ENCODE measurements at places on chromosomes 1 and 21.

DNA sequence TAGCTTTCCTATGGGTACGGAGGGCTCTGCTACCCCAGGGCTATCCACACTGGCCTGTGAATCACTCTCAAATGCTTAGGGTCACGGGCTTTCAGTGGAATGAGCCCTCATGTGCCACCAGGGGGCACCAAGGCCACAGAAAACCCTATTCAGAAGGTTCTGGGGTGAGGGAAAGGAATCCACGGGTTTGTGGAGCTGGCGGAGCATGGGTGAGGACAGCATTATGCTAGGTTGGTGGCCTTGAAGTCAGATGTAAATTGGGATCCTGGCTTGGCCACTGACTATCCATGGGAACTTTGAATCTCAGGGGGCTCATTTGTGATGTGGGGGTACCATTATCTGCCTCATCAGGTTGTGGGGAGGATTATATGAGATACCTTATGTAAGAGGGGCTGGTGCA is 5.1 kb upstream of the LAMTOR5 start:
- DNase-seq, result peak; percentile 52

GRCh38 chr1:47803815-47804501 is 193.2 kb downstream of the TRABD2B start:
- DNase-seq, result no peak

- no peak for DNase-seq
Measured at GRCh38 chr21:38363693-38364092, 106.9 kb downstream of the KCNJ15 start.

DNA sequence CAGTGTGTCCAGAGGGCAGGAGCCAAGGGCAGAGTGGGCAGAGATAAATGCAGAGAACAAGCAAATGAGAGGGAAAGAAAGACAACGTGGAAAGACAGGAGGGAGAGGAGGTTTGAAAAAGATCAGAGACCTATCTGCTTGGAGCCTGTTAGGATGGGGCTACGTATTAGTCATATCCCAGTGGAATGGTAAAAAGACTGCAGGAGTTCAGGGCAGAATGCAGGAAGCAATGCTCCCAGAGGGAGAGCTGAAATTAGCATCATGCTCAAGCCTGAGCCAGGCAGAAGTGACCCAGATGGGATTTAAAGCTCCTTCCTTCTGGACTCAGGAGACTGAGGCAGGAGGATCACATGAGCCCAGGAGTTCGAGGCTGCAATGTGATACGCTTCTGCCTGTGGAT is 261.3 kb upstream of the CHRM3 start:
- DNase-seq, result no peak

- DNase-seq, result peak; percentile 13
Measured at GRCh38 chr1:56644919-56645676, at the start of gene PRKAA2. PRKAA2 (plus strand) TSS chr1:56645314; CDS start chr1:56645388, 74 bp downstream.

DNA sequence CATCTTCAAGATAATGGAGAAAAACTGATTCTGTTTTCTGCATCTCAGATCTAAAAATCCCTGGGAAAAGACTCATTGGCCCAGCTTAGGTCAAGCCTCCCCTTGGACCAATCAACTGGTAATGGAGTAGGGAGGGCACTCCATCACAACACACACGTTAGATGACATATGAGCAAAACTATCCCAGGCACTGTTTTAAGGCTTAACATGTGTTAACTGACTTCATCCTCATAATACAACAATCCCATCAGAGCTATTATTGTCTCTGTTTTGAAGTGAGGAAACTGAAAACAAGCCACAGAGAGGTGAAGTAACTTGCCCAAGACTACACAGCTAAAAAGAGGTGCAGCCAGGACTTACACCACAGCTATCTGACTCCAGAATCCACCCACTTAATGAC is 14.7 kb upstream of the CITED4 start:
- no peak for DNase-seq

DNA sequence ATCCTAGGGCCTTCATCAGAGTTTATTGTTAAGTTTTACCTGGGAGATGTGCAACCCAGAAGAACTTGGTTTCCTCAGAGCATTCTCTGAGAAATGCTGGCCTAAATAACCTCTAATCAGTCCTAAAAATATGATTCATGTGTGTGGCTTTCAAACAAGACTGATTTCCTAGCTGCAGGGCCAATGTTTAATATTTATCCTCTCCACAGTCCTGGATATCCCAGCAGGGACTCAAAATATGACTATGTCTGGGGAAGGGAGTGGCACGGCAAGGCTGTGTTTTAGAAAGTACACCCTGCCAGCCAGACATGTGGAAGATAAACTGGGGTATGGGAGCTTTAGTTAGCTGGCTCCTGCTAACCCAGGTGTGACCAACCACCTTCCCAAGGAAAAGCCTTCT is 26.3 kb downstream of the PLPP3 start:
- no peak for DNase-seq

- no peak for DNase-seq
Measured at GRCh38 chr1:185412385-185413087, 95.5 kb upstream of the IVNS1ABP start.

DNA sequence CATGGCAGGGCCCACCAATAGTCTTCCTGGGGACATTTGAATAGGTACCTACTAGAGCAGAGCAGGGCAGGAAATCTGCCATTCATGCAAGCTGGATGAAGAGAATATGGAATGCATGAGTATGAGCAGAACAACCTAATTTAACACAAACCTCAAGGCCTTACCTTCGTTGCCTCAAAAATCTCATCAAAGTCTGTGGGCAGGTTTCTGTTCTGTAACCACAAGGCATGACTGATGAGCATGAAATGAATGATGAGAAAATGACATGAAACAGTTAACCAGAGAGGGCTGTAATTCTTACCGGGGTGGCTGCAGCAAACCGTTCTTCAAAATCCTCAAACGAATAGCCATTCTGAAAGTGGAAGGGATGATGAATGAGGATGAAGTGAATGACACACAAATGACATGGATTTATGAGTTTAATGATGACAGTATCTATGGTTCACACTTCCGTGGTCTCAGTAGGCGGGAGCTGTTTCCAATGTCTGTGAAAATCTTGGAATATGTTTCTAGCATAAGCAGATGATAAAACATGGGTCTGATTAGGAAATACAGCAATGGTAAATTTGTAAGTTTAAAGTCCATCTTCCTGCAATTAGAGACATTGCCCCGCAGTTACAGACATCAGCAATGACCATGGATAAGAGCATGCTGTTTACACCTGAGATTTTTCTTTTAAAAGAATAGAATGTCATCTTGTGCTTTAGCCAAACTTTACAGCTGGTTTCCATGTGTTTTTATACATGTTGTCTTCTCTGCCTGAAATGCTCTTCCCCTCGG is 67.6 kb upstream of the C8B start:
- DNase-seq, result no peak

DNA sequence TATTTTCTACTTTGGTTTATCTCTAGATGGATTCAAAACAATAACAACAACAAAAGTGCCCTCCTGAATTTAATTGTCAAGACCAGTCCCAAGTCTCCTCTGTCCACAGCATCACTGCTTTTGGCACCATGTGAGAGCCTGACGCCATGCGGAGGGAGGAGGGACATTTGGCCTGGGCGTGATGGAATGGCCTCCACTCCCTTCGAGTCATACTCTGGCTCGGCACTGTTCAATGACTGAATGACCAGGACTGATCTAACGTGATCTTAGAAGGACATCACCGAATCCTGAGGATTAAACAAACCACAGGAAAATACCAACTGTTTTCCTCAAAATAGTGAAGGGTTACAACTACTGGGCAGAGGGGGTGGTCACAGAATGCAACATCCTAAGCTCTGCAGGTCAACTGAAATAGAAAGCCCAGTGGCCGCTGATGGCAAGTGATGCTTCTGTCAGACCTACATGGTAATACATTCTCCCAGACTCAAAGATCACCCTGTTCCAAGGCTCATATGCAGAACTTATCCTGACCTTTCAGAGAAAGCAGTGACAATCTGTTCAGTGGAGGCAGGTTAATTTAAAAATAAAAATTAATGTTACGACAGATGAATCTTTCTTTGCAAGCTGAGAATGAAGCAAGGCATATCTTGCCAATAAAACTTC is 19.1 kb downstream of the SRSF4 start:
- DNase-seq, result no peak

- no peak for DNase-seq
Measured at GRCh38 chr1:55519937-55520683, 304.9 kb upstream of the USP24 start.

DNA sequence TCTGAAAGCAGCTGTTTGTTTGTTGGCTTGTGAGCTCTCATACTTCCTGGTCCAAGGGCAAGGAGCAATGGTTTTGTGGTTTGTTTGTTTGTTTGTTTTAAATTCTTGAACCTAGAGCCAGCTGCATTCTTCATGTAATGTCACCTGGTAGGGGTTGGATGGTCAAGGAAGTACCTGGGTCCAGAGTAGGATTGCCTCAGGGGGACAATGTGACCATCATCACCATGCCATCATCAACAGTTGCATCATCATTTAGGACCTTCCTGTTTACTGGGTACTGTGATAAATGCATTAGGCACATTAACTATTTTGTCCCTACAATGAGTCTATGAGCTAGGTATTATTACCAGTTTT is 14.7 kb upstream of the MYOG start:
- DNase-seq, result no peak

DNA sequence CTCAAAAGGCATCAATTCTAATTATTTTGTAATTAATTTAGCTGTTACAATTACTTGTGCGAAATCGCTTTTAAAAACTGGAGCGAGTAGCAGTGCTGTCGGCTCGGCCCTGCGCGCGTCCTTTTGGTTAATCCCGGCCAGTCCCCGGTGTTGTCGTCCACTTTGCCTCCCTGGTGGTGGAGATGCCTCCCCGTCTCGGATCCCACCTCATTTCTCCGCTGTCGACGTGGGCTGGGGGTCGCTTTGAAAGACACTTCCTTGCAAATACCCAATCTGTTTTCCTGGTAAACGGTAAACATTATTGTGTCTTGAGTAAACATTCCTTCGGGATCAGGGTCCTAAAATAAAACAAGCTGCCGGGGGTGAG is 3.7 kb downstream of the FOXD3 start:
- DNase-seq, result no peak

DNA sequence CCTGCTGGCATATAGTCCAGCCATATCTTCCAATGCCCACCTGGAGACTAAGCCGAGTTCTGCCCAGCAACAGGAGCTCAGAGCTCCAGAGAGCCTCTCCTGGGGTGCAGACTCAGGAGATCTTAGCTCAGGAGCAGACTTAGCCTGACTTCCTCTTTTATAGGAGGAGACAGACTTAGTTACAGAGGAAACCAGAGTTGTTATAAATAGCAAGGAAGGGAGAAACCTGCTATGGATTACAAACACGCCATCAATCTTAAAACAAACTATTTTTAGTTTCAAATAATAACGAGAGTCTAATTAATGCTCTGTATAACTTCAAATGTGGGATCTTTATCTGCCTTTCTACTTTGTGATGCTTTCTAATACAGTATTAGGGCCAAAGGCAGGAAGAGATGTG is 3.3 kb upstream of the KIF21B start:
- no peak for DNase-seq

GRCh38 chr1:76128096-76128495 is 53.5 kb downstream of the ST6GALNAC3 start:
- no peak for DNase-seq

DNA sequence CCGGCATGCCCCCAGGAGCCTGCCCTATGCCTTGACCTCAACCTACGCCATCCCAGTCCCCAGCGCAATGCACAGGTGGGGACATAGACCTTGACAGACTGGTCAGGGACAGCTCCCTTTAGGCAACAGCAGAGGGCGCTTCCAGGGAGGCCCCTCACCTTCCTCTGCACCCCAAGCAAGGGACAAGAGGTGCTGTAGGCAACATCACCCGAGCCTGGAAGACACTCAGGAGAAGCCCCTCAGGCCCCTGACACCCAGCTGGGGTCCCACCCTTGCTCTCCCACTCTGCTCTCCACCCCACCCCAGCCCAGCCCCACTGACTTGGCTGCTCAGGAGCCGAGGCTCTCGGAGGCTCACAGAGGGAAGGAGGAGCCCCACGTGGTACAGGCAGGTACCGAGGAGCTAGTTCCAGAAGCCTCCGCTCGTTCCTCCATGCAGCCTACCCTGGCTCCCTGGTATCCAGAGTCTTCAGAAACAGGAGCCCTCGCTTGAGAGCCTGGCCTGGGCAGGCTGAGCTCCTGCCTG is 2.4 kb upstream of the WNT3A start:
- no peak for DNase-seq

DNA sequence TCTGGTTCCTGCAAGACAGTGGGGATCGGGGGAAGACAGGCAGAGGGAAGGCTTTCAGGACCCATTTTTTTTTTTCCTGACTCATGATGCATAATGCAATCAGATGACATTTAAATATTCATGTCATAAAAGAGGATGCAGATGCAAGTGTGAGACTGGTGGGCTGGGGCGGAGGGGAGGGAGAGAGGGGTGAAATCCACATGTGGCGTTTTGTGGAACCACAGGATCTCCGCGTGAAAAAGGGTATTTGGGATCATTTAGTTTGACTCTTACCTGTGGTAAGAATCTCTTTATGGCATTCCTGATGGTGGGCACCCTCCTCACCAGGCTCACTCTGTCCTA is 249.3 kb upstream of the CSF3R start:
- DNase-seq, result no peak

- DNase-seq, result no peak
Measured at GRCh38 chr1:26838474-26839338, 12.2 kb downstream of the ZDHHC18 start.

- no peak for DNase-seq
Measured at GRCh38 chr1:151924691-151925587, 15.6 kb upstream of the THEM4 start.

GRCh38 chr1:24567792-24568388 is 12.0 kb downstream of the NCMAP start:
- DNase-seq, result no peak

GRCh38 chr1:65769636-65770035 is 23.1 kb upstream of the PDE4B start:
- DNase-seq, result no peak

DNA sequence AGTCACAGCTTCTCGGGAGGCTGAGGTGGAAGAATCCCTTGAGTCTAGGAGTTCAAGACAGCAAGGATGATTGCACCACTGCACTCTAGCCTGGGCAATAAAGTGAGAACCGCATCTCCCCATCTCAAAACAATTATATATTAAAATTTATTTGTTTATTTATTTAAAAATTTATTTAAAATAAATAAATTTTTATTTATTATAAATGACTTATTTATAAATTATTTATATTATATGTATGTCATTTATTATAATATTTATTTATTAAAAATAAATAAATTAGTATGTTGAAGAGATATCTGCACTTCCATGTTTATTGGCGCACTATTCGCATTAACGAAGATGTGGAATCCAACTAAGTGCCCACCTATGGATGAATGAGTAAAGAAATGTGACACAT is 683.2 kb upstream of the BRINP3 start:
- no peak for DNase-seq

- no peak for DNase-seq
Measured at GRCh38 chr1:184632415-184633175, 122.1 kb downstream of the EDEM3 start.

GRCh38 chr1:46535063-46535462 is 16.4 kb downstream of the KNCN start:
- no peak for DNase-seq

DNA sequence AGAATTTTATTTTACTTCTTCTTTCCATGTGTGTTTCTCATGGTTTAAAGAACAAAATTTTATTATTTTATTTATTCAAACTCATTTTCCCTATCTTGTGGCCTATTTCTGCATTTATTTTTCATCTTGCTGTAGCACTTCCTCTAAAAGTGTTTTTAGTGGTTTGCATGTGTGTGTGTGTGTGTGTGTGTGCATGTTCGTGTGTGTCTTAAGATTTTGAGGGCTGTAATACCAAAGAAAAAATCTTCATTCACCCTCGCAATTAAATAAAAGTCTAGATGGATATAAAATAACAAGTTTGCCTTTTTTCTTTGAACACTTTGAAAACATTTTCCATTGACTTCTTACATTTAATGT is 24.6 kb upstream of the FCRL3 start:
- DNase-seq, result no peak

Data from nucleus accumbens (tissue), 56 donors.